Activated CD8-positive, alpha-beta memory T cell treated with anti-CD3 and anti-CD28 coated beads for 1 hour (primary cell): ENCODE measurements at places on chromosomes 11 and 22.

DNA sequence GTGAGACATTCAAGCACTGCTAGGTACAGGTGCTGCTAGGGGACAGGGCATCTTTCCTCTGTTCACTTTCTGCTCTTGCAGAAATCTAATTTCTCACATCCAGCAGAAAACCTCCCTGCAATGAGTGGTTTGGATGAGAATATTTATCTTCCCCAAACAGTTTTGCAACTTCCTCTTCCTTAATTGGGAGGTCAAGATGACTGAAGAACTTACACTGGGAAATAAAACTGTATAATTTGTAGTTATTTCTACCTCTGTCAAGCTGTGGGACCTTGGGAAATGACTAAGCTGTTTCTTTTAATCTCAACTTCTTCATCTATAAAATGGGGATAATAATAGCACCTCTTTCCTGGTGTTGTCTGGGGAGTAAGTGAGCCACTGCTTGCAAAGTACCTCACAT, 69.8 kb downstream of the PRR5L start:
- DNase-seq = no peak

DNA sequence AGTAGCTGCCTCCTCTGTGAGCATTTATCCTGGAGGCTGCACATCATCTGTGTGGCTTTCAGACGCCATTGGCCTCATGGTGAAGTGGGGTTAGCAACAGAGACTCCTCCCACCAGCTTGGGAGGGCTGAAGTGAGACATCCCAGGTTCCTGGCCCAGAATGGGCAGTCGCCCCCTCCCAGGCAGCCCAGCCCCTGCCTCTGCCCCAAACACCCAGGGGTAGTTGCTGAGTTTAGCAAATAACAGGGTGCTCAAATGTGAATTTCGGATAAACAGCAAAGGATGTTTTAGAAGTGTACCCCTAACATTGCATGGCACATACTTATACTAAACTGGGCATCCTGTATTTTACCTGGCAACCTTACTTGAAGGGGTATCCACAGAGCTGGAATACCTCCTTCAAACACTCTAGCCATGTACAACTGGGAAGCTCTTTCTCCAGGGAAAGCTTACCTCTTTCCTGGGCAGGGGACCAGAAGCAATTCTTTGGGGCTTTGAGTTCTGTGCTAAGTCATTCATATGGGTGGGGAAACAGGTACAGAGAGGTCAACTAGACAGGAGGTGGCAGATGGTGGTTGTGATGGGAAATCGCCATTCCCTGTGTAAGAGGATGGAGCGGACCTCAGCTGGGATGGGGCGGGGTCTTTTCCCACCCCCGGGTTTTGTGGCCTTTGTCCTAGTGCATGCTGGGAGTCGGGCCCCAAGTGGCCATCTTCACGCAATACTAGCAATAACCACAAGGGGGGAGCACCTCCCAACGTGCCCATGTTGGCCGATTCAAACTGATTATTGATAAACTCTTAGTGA, 19.3 kb downstream of the MTFP1 start:
- DNase-seq = no peak

DNA sequence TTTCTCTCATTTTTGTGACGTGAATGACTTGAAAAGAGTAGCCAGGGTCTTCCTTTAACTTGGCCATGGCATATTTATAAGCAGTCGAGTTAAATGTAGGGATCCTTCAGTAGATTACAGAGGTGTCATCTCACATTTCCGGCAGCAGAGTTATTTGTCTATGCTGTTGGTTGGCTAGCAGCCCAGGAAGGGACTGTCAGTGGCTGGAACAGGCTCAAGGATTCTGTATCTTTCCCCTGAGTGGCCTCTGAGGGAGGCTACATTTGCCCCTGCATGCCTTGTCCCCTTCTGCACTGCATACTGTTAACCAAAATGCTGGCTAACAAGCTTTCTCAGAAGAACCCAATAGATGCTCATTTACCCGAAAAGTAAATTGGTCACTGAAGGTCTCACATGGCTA, 187.6 kb downstream of the PGR start:
- DNase-seq = no peak

GRCh38 chr11:96156379-96156722, 186.6 kb downstream of the MAML2 start:
- DNase-seq = no peak

GRCh38 chr22:22600531-22601261, 41.6 kb upstream of the PRAME start:
- no peak for DNase-seq

- no peak for DNase-seq
Measured at GRCh38 chr11:122984186-122985011, 2.8 kb upstream of the BSX start.

- DNase-seq = no peak
Measured at GRCh38 chr11:74572349-74572748, 20.0 kb upstream of the POLD3 start.

DNA sequence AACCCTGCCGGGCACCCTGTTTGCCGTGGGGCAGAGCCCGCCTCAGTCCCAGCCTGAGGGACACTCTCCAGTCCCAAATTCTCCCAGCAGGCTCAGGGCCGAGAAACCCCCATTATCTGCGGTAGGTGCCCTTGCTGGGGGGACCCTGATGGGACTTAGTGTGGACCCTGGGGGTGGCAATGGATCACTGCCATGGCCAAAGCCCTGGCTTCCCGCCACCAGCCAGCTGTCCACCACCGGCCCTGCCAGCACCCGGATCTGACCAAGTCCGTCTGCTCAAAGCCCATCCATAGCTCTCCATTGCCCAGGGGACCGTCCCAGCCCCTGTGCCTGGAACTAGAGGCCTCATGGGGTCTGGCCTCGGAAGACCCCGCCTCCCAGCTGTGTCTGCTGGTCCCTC, 24.4 kb downstream of the WNT7B start:
- DNase-seq = no peak
